ENCODE measurements at places on chromosomes 3 and 15.

DNA sequence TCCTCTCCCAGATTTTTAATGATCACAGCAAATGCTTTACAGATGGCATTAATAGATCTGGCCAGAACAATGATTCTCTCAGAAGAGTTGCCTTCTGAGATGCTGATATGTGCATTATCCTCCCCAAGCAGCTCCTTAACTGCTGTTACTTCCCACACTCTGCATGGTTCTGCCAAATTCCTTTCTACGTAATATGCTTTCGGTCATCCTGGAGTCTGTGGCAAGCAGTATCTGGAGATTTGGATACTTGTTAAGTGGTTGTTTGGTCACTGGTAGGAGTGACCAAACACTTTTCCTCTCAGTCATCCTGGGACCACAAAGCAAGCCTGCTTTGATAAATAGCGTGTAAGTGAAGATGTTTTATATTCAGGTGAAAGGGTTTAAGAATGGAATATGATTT lies 71.1 kb upstream of the CCNL1 start:
- peak; percentile 61 for DNase-seq

DNA sequence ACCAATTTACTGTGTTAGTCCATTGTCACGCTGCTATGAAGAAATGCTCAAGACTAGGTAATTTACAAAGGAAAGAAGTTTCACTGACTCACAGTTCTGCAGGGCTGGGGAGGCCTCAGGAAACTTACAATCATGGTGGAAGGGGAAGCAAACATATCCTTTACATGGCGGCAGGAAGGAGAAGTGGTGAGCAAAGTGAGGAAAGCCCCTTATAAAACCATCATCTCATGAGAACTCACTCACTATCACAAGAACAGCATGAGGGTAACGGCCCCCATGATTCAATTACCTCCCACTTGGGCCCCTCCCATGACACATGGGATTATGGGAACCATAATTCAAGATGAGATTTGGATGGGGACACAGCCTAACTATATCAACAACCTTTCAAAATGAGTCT lies 20.2 kb downstream of the USF3 start:
- no peak for DNase-seq

DNA sequence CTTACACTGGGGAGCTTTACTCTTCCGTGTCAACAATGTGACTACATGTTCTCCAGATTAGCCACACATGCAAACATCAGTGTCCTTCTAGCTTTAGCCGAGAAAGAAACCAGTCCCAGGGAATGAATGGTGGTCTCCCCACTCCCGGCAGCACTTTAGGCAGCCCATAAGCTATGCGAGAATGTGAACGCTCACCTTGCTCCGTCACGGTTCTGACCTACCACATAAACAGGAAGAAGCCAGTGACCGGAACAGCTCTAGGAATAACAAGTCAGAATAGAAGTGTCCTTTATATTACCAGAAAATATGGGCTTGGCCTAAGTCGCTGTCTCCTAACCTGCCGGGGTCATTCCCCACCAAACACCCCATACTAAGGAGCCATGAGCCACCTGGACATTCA lies 98.0 kb upstream of the ABHD17C start:
- DNase-seq, result no peak

DNA sequence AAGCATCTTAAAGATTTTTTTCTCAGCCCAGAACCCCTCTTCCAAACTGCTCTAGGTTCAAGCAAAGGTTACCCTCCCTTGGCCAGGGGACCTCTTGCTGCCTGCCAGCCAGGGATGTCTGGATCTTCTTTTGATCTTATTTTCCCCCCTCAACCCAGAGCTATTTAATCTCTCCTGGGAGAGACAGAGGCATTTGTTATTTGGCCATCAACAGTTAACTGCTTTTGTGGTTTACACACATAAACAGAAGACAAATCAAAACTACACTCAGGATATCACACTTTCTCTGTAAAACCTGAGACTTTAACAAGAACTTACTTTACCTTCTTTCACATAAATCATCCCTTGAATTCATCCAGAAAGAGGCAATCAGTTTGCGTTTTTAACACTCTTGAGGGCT lies 272.5 kb downstream of the THSD4 start:
- DNase-seq, result no peak

DNA sequence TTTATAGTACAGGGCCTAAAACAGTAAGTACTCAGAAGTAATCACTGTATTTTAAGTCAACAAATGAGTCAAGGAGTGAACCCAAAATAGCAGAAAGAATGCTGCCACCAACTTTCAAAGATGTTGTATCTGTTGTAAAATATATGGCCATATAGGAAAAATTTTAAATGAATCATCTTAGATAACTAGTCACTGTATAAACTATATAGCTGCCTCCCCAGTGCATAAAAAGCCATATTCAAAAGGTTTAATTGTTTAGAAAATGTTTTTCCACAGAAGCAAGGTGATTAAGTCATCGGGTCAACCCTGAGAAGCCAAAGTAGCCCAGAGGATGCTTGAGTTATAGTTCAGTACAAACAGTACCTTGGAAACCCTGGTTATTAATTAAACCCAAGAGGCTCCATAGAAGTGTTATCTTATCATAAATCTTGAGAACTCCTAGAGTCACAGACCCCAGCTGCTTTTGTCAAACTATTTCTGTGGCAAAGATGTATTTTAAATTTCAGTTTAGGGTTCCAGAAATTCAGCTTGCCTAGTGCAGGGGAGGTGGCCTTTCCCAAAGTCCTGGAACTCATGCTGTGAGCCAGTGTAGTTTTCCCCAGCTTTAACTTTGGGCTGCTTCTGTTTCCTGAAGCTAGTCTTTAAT lies 39.2 kb downstream of the MBNL1 start:
- no peak for DNase-seq

DNA sequence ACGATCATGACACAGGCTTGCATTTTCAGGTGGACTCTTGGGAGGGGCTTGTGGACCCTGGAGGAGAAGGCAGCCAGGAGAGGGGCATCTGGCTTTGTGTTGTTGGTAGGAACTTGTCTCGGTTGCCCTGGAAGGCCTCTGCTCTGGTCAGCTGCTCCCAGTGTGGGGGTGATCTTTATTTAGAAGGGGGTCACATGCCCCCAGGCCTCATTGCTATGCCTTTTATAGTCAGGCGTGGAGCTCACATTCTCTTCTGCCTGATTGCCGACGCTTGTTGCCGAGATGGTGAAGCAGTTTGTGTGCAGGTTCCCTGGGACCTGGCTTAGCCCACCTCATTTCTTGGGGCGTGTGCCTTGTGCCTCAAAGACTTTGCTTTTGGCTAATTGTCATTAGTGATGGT lies 66.6 kb downstream of the IGF1R start:
- no peak for DNase-seq

GRCh38 chr3:143480344-143480743 lies 360.8 kb downstream of the CHST2 start:
- peak; percentile 70 for DNase-seq

DNA sequence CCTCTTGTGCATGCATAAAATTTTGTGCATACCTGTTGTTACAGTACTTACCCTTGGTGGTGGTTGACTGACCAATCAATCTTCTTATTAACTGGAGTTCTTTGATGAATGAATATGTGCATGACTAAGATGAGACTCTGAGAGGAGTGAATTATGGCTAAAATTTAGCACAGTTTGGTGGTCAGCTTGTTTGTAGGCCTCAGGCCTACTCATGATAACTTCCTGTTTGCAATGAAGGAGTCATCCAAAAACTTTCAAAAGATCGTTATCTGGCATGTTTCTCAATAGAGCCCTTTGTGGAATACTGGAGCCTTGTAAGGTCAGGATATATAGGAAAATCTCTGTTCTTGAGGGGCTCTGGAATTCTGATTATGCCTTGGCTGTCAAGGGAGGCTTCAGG lies 66.5 kb downstream of the LEKR1 start:
- DNase-seq, result peak; percentile 15

GRCh38 chr3:129855832-129856419 lies 37.6 kb downstream of the TMCC1 start:
- peak; percentile 74 for DNase-seq

GRCh38 chr3:10504171-10505049 lies 976 bp downstream of the ATP2B2 start:
- no peak for DNase-seq

GRCh38 chr15:95658799-95659198 lies 671.7 kb upstream of the NR2F2 start:
- DNase-seq, result no peak

DNA sequence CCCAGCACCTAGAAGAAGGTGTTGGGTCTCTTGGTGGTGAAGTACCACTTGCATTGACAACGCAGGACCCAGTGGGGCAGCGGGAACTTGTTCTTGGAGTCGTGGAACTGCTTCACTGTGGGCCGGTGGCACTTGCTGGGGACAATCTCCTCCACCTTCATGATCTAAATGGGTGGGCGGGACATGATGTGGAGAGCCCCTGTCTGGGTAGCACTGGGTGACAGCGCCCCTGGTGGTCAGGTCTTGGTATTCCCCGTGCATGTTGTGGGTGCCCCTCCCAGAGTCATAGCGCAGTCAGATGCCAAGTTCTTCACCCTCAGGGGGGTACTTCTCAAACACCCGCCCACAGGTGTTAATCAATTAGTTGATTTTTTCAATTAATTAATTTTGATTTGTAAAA lies 60.2 kb downstream of the AGBL1 start:
- DNase-seq, result no peak

DNA sequence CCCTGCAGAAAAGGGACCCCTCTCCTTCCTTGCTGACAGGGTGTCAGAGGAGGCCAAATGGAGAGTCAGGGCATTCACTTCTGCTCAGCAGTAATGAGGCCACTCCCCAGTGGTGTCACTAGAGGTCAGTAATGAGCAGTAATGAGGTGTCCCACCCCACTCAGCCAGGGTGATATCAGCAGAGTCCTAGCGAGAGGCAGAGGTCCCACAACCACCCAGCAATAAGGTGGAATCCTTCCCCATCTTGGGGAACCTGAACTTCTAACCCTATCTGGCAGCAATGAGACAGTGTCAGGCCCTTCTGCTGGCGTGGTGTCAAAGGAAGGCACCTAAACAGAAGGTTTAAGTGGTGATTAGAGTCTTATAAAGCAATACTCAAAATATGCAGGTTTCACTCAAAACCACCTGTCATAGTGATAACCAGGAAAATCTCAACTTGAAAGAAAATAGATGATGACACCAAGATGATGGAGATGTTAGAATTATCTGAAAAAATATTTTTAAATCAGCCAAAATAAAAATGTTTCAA lies 12.9 kb downstream of the OCA2 start:
- peak; percentile 42 for DNase-seq

- DNase-seq, result no peak
These were observed 121.8 kb upstream of the NLGN1 start for GRCh38 chr3:173275740-173276139.

DNA sequence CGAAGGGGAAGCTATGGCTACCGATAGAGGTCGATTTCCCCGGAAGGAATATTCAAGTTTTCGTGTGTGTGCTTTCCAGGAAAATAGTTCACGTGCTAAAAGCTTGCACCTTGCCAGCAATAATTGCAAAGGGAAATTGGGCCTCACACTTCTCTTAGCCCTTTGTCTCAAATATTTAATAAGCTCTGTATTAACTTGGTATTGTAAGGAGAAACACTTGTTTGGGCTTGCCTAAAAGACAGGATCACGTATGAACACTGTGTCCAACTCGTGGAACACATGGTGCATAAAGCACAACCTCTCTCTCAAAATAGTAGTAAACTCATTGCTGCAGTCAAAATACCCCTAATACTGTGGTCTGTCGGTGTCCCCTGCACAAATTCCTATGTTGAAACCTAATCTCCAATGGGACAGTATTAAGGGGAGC lies 352 bp upstream of the TMF1 start:
- DNase-seq, result no peak

GRCh38 chr3:98974442-98974841 lies 72.9 kb upstream of the DCBLD2 start:
- no peak for DNase-seq

DNA sequence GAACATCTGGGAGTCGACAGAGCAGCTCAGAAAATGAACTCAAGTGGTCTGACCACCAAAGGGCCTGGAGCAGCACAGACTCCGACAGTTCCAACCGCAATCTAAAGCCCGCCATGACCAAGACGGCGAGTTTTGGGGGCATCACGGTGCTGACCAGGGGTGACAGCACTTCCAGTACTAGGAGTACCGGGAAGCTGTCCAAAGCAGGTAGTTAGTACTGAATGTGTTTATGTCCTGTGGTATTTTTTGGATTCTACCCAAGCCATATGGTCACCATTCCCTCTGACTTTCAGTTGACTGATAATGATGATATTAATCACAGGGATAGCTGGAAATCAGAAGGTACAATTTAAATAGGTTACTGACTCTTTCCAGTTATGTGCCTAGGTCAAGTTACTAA lies 82.3 kb downstream of the ARPP21 start:
- peak; percentile 13 for DNase-seq

GRCh38 chr15:69275933-69276560 lies 22.7 kb upstream of the PAQR5 start:
- no peak for DNase-seq

DNA sequence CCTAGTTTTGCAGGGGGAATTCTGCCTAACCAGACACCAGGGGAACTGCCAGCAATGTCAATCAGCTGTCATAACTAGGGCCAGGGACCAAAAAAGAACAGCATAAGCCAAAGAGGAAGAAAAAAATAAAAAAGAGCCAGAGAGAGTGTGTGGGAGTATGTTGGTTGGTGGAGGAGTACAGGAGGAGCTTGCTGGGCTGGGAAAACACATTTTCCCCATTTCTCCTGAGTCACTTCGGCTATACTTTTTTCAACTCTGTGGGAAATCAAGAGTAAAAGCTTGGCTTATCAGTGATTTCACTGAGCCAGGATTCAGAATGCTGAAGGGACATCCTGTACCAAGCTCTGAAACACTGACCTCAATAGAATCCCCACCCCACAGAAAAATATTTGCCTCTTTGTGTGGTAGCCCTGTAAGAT lies 144.7 kb upstream of the DPH6 start:
- DNase-seq, result peak; percentile 92

- no peak for DNase-seq
These were observed 66.5 kb upstream of the RNU6-1 start for GRCh38 chr15:67906382-67906781.

GRCh38 chr3:144165482-144165881 lies 193.9 kb downstream of the DIPK2A start:
- no peak for DNase-seq

- no peak for DNase-seq
These were observed 59.7 kb upstream of the BDH1 start for GRCh38 chr3:197615430-197615829.

DNA sequence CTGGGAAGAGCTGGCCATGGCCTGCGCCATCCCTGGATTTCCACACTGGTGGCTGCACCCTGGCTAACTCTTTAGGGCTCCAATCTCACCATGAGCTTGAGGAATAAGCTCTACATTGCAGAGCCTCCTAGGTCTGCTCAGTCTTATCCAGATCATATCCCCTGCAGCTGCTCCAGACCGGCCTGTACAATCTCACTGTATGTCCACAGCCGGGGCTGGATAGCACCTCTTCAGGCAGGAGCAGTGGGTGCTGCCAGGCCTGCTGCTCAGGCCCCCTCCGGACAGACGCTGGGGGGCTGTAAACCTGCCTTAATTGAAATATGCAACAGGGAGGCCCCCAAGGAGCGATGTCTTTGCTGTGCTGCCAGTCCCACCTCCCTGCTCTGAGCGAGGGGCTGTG lies 15.6 kb downstream of the INSYN1 start:
- DNase-seq, result no peak

DNA sequence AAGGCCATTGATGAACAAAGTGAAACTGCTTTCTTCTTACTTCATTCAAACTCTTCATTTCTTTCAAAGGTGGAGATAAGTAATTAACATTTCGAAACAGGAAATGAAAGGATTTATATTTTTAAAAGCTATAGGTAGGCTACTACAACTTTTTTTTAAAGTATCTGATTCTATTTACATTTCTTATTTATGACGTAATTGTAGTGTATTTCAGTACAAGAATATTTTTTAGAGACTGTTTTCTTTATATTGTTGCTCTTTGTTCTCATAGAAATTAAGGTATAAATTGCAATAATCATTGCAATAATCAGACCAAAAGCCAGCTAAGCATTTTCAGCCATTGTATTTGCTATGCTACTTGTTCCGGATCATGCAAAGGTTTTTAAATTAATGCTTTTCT lies 13.7 kb downstream of the ZFAND6 start:
- no peak for DNase-seq
